ENCODE measurements at places on chromosomes 16 and 17. TPM values are rescaled to one million over a fixed set of nuclear protein-coding genes. Genes with fewer than 3 reads are reported as not detected.

The ABCA6 gene
- total RNA-seq: not detected

The TTYH2 gene
- total RNA-seq: 1.5 TPM

The DOC2A gene
- 2.7 TPM for total RNA-seq

The ASGR2 gene
- total RNA-seq: not detected

The NHLRC4 gene
- 0.23 TPM for total RNA-seq

The BTBD17 gene
- not detected for total RNA-seq

The KRT12 gene
- total RNA-seq: not detected

The SLC16A13 gene
- total RNA-seq: 9.2 TPM

The TNFRSF17 gene
- total RNA-seq: not detected

The MYCBPAP gene
- total RNA-seq: 0.53 TPM

The NAA60 gene
- 46.0 TPM for total RNA-seq

The TBC1D3G gene
- not detected for total RNA-seq

The NKD1 gene
- 0.29 TPM for total RNA-seq

The KCNJ12 gene
- total RNA-seq: 0.68 TPM

The PTRH2 gene
- total RNA-seq: 125 TPM

The AOC3 gene
- total RNA-seq: 1.1 TPM

The YBX2 gene
- 0.69 TPM for total RNA-seq

The VASN gene
- 7.5 TPM for total RNA-seq

The CIITA gene
- total RNA-seq: 0.15 TPM

The KRT17 gene
- 1.3 TPM for total RNA-seq

The GPRC5B gene
- 26.3 TPM for total RNA-seq

The ZSCAN10 gene
- 0.03 TPM for total RNA-seq

The FAM20A gene
- total RNA-seq: 0.18 TPM

The NPIPB9 gene
- 1.9 TPM for total RNA-seq

The CSNK2A2 gene
- total RNA-seq: 50.2 TPM

The DNAH9 gene
- 0.02 TPM for total RNA-seq

The ARL6IP1 gene
- 280 TPM for total RNA-seq

The TSPAN10 gene
- total RNA-seq: 5.5 TPM

The TEX19 gene
- 0.60 TPM for total RNA-seq

The LAT gene
- total RNA-seq: 4.7 TPM
